ENCODE measurements at places on chromosomes 4 and X. TPM values are rescaled to one million over a fixed set of nuclear protein-coding genes. Genes with fewer than 3 reads are reported as not detected.

Gene EDNRA
- total RNA-seq = 6.5 TPM

Gene MID1IP1
- total RNA-seq = 46.7 TPM

Gene SATL1
- total RNA-seq = not detected

Gene TCEAL7
- total RNA-seq = 5.2 TPM

Gene TMEM255A
- 2.6 TPM for total RNA-seq

Gene SLC25A14
- 33.1 TPM for total RNA-seq

Gene PRPS2
- 84.9 TPM for total RNA-seq

Gene SLC6A14
- total RNA-seq = not detected

Gene DAPP1
- total RNA-seq = 0.76 TPM

Gene PAGE4
- not detected for total RNA-seq

Gene NPY5R
- not detected for total RNA-seq

Gene DIAPH2
- 0.17 TPM for total RNA-seq

Gene MXD4
- 19.2 TPM for total RNA-seq

Gene SHROOM3
- total RNA-seq = 15.7 TPM

Gene GYPE
- not detected for total RNA-seq

Gene RAB40A
- total RNA-seq = 0.07 TPM

Gene PABPC5
- 0.17 TPM for total RNA-seq

Gene PAGE3
- not detected for total RNA-seq

Gene HSFX2
- total RNA-seq = not detected

Gene TLL1
- total RNA-seq = 6.8 TPM

Gene GUCY1A1
- total RNA-seq = 0.15 TPM

Gene SPOCK3
- total RNA-seq = 0.81 TPM

Gene NAP1L3
- total RNA-seq = 0.69 TPM

Gene PDZD4
- 2.7 TPM for total RNA-seq

Gene TNMD
- total RNA-seq = not detected

Gene RASL11B
- total RNA-seq = not detected

Gene ERVMER34-1
- not detected for total RNA-seq

Gene CSN1S1
- total RNA-seq = not detected

Gene GAGE12H
- not detected for total RNA-seq

Gene LUZP4
- total RNA-seq = not detected

Gene HCCS
- total RNA-seq = 48.6 TPM

Gene TMPRSS11F
- not detected for total RNA-seq

Gene TCEAL6
- total RNA-seq = not detected

Gene BEX5
- total RNA-seq = 1.4 TPM

Gene TRIML2
- total RNA-seq = 0.27 TPM

All from M059J (cell line).